ENCODE measurements at places on chromosomes 2 and 18.

DNA sequence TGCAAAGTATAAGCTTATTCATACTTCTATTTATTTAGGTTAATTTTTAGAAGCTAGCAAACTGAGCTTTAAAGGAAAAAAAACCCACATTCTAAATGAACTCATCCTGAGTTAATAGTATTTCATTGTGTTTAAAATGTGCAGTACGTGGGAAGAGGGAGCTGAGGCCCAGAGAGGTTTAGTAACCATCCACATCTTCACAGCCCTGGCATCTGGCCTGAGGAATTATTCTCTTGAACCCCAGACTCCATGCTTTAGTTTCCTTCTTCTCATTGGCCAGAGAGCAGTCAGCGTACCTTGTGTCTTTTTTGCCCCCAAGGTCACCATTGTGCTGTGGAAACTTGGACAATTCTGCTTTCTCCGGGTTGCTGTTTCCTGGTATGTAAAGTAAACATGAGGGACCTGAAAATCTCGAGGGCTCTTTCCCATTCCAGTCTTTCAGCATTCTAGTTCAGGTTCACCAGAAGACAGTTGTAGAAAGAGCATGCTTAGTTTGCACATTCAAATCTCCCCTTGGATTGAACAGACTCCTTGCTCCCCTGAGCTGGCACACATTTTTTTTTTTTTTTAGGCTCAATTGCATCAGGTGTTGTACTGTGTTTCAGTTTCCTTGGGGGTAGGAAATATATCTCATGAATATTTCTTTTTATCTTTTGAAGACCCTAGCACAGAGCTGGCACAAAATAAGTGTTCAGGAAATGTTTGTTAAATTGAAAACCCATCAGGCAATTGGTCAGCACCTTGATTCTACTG is 81.4 kb downstream of the MYCN start:
- no peak for DNase-seq

- DNase-seq = no peak
Observed at GRCh38 chr2:138757384-138757783, 22.8 kb downstream of the NXPH2 start.

- no peak for DNase-seq
Observed at GRCh38 chr18:1383465-1383864, 478.8 kb downstream of the ADCYAP1 start.

DNA sequence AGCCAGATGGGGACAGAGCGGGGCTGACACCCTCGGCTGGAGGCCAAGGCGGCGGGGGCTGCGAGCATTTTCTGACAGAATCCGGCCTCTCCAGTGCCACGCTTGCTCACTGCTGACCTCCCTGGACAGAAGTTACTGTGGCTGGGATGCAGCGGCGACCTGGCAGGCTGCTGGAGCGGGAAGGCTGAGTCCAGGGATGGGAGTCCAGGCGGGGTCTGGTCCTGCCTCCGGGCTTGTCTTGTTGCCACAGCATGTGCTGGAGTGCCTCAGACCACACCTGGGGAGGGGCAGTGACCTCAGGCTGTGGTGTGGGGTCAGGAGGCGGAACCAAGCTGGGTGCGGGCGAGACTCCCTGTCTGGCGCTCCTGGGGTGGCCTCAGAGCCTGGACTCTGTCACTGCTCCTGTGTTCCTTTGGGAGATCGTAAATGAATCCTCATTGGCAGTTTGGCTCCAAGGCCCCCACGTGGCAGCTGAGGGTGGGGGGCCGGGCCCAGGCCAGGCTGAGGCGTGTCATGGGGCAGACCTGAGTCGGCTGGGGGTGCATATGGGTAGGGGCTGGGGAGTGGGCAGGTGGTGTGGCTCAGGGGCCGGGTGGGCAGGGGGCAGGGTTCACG is 5.5 kb downstream of the BOK start:
- no peak for DNase-seq

DNA sequence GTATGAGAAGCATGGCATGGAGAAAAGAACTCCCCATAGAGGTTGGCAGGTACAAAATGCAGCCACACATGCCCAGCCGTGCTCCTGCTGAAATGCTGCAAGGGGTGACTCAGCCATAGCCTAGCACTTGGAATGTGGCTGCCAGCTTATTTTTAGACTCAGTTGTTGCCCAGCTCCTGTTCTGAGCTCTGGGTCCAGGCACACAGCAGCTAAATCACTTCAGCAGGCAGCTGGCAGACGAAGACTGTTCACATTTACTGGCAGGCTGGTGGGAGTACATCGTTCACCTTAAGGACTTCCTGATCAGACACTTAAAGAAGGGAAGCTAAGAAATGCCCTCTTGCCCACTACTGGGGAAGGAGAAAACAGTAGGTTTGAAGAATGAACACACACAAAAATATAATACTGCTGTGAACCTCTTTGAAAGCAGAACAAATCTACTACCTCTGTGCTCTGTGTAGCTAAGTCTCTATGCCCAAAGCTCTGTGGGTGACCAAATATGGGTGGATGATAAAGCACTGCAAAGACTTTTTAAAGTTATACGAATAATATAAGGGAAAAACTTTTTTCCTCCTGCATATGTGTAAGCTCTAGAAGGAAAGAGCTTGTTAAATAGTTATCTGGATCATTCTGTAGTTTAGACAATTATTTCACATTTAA is 146.1 kb downstream of the LNPK start:
- DNase-seq = no peak

DNA sequence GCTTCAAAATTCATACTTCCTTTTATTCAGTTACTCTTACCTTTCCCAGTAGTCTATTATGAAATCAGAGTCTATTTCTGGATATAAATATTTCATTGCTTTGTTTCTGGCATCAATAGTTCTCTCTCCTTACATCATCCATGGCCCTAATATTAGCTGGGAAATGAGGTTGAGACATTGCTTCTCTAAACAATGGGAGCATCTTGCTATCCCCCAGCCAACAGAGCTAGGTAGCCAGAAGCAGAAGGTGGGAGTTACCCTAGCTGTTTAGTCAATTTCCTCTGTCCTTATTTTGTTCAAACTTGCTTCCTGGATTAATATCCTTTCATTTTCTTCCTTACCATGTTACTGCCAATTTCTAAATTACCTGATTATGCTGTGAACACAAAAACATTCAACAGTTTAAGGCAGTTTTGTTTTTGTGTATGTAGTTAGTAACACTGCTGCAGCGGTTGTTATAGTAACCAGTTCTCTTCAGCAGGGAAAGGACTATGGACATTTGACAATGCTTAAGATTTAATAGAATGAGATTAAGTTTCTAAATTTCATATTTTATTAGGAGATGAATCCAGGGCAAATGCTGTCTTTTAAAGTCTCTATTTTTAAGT is 160.5 kb upstream of the KCNJ3 start:
- no peak for DNase-seq

DNA sequence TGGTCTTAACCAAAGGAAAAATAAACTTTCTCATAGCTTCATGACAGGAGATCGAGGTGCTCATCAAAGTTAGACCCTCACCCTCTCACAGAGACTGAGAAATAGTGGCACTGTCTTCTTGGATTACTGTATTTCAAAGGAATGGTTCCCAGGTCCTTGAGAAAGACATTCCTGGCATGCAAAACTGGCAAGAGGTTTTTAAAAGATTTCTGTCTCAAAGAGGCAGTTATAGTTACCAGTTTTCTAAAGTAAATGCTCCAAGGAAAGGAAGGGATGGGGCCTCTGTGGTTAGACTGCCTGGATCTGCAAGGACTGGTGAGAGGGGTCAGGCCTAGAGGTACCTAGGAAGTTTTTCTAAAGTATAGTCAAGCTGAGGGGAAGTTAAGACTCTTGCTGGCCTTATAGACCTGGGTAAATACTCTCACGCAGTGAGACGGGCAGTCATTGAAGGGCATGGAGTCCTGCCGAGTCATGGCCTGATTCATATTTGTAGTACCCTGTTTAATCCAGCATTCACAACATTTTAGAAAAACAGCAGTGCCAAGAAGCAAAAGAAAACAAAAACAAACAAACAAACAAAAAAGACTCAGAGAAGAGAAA is 226.1 kb downstream of the DOK6 start:
- no peak for DNase-seq

DNA sequence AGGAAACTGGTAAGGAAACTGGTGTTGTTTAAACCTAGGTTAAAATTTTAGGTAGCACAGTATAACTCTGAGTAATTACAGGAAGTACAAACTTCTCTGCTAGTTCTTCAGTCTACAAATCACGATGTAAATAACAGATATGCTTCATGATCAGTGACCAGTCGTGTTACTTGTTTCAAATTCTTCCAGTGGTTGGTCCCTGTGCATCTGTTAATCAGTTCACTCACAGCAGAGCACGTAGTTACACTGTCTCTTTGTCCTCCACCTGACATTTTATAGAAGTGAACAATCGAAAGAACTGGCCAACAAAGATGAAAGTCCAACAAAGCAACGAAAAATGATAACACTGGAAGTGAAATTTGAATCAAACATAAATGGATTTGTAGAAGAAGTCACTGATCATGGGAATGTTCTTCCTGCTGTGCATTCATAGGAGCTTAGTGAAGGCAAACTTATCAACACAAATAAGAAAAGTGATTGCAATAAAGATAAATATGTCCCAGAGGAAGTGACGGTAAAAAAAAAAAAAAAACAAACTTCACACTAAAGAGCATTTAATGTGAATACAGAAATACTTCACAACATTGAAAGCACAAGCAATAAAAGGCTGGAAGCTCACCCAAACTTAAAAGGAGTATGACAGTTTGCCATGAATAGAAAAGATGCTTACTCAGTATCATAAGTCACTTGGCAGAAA is 7.0 kb downstream of the EIF2AK2 start:
- DNase-seq = no peak

- DNase-seq = no peak
Observed at GRCh38 chr2:234980451-234981187, 28.8 kb downstream of the SH3BP4 start.

- no peak for DNase-seq
Observed at GRCh38 chr2:128350736-128351135, 32.1 kb upstream of the HS6ST1 start.

DNA sequence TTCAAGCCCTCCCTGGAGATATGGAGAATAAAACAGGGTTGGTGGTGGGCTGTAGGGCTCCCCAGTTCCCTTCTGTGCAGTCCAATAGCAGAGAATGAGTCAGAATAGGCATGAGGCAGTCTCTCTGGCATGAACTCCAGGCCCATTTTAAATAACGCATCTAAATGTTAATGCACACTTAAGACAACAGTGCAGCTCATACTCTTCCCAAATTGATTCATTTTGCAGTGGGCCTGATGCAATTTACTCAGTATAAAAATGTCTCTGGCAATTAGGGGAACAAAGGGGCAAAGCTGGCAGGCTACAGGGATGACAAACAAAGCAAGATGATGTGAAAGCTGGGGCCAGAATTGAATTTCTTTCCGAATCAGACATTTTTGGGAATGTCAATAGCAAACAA is 402.8 kb downstream of the CLIP4 start:
- no peak for DNase-seq

GRCh38 chr2:1889099-1889650 is 144.9 kb upstream of the PXDN start:
- no peak for DNase-seq

GRCh38 chr2:228023619-228024018 is 152.2 kb downstream of the DAW1 start:
- no peak for DNase-seq

DNA sequence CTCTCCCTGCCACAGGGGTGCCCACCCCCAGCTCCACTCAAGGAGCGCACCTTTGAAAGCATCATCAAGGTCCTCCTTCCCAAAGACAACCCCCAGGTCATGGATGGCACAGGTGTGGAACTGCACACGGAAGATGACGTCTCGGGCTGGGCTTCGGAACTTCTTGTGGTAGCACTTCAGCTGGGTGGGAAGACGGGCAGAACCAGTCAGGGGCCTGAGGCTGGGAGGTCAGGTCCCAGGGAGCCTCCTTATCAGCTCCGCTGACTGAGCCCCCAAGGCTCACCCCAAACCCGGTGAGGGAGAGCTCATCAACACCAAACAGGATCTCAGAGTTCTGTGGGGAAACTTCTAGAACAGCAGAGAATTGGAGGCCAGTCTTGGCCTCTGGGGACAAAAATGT is 117.8 kb downstream of the TNS1 start:
- DNase-seq = no peak
